ENCODE measurements at places on chromosomes 3 and 15.

DNA sequence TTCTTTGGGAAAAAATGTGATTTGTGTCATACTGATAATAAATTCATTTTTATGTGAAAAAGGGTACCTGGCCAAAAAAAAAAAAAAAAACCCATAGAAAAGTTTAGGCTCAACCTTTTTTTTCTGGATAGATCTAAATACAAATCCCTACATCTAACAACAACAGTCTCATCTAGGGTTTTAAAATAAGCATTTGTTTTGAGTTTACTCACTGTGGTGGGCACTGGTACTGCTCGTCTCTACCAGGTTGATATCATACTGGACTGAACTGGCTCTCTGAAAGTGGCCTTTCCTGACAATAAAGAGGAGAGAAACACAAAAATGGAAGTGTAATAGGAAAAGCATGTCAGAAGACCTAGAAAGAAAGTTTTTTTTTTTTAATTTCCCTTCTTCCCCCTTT is 52.0 kb downstream of the FBXO22 start:
- DNase-seq: no peak

- DNase-seq: no peak
Measured at GRCh38 chr15:86556396-86557017, 476.8 kb downstream of the AGBL1 start.

- DNase-seq: no peak
Measured at GRCh38 chr3:43874731-43875130, 184.0 kb downstream of the ABHD5 start.

DNA sequence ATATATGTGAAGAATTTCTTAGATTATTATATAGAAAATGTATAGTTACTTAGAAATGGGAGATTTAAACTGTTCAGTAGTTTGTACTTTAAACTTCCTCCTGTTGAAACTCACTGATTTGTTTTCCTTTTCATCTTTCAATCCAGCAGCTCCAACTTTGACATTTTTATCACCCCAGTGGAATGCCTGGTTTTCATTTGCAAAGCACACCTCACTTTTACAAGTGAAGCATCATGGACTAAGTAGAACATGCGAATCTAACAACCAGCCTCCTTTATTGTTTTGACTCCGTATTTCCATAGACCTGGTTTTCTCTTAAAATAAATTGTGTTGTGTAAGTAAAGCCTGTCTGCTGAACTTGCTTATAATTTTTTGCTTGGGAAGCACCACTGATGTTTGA is 97.8 kb upstream of the ROBO2 start:
- no peak for DNase-seq

GRCh38 chr3:73939985-73940384 is 315.2 kb upstream of the PDZRN3 start:
- no peak for DNase-seq

GRCh38 chr3:51916418-51916817 is 13.3 kb upstream of the IQCF1 start:
- DNase-seq: no peak

DNA sequence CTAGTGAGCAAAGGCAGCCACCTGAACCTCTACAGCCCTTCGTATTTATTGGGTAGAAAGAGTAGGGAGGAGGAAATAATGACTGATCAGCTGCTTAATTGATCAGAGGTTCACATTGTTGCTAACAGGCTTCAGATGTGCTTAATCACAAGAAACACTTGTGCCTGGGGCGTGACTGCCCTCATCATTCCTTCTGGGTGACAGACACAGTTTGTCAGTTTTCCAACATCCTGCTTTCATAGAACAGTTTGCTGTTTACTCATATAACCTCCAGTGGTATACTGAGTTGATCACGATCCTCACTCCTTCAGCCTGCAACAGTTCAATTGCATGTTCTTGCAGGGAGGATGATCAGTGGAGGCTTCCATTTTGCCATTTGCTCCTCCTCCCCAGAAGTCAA is 13.6 kb upstream of the CASR start:
- no peak for DNase-seq

DNA sequence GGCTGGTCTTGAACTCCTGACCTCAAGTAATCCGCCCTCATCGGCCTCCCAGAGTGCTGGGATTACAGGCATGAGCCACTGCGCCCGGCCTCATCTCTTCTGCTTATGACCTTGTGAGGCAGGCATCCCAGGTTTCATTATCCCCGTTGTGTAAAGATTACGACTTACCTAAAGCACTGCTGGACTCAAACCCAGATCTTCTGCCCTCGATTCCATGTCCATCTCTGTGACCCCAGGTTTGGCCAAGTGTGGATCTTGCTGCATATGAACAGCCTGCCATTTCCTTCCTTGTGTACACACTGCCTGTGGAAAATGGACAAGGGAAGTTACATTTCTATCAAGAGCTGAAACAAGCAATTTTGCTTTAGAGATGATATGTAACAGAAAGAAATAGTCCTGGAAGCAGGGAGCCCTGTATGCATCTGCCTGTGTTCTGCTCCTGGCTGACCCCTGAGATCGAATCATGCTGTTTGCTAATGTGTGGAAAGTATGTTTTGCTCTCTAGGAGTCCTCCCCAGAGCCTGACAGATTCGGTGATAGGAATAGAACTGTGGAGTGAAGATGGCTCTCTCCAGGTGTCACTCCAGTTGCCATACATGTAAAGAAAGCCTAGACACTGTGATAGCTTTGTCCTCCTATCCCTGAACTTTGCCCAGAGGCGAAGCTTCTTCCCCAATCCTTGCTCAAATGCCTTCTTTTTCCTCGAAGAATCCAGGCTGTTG is 11.8 kb upstream of the LIPC start:
- DNase-seq: no peak

DNA sequence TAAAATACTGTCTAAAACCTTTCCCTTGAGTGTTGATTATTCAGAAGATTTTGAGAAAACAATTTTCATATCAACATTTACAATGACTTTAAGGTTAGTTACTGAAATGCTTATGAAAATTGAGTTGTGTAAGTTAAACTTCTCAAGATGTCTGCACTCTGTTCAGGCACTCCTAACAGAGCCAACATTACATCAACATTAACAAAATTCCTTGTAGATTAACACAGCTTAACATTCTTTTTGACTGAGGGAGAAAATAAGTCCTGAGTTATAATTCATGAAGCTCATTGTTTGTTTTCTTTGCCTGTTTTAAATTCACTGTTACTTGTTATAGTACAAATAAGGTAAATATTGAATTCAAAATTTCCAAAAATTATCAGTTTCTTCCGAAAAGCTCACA is 9.0 kb downstream of the ACKR4 start:
- DNase-seq: no peak

GRCh38 chr3:123791417-123791816 is 92.7 kb downstream of the MYLK start:
- DNase-seq: no peak

- DNase-seq: no peak
Measured at GRCh38 chr3:76954412-76954811, 85.5 kb upstream of the ROBO2 start.

- no peak for DNase-seq
Measured at GRCh38 chr3:119297169-119297568, 3.0 kb downstream of the ARHGAP31 start.

- DNase-seq: no peak
Measured at GRCh38 chr3:86563400-86563970, 427.5 kb downstream of the VGLL3 start.

- DNase-seq: no peak
Measured at GRCh38 chr3:127748754-127749327, 73.5 kb downstream of the MGLL start.

DNA sequence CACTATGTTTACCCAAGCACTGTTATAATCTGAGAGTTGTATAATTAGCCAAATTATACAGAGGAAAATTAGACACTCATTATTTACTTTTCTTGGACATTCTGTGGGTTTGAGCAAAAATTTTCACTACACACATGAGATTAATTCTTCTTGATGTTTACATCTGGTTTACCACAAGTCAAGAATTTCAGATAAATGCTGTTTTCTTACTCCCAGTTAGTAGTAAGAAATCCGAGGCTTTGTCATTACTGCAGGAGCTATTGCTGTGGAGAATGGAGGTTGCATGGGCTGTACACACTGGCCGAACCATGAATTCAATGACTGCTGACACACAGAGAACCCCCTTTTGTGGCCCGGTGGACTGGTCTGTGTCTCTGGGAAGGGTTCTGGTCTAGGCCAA is 207.7 kb upstream of the CFAP20DC start:
- no peak for DNase-seq

- no peak for DNase-seq
Measured at GRCh38 chr15:63344731-63345390, 36.8 kb downstream of the CA12 start.

GRCh38 chr3:37510755-37511154 is 336.4 kb upstream of the LRRFIP2 start:
- no peak for DNase-seq

DNA sequence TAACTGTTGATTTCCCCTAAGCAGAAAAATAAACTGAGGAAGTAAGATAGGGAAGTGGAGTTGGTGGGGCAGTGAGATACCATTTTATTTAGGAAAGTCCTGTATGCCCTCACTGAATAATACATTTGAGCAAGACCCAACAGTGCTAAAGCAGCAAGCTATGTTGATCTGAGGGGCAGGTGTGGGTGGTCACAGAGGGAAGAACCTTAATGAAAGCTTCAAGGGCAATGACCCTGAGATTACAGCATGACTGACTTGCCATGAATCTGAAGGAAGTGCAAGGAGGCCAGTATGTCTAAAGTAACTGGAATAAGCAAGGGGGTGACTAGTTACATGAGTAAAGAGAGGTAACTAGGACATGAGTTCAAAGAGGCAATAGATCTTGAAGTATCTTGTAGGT is 159.5 kb downstream of the CD47 start:
- DNase-seq: no peak

DNA sequence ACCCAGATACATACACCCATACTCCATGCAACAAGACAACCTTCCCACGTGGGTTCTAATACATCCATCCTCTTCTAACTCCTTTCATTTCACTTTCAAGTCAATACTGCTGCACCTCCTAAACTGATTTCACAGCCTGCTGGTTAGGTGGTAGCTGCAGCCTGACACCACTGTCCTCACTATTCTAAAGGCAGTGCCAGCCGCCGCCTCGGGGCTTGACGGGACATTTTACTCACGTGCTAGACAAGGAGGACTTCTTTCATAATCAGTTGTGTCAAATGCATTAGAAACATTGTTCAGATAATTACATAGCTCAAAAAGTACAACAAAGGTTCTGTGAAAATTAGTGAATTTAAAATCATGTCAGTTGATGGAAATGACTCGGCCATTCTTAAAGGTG is 6.3 kb downstream of the UROC1 start:
- no peak for DNase-seq

DNA sequence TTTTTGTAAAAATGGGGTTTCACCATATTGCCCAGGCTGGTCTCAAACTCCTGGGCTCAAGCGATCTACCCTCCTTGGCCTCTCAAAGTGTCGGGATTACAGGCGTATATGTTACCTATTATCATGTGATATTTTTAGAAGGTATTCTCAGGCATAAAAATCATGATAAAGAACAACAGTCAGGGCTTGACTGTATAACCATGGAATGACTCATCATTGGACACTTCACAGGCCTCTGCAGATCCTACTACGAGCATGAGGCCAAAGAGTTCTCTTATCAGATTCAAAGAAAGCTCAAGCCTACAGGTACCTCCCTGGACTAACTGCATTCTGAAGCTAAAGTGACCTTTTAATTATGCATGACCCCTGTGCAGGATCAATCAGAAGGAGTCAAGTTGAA is 91.7 kb upstream of the PRICKLE2 start:
- DNase-seq: no peak

DNA sequence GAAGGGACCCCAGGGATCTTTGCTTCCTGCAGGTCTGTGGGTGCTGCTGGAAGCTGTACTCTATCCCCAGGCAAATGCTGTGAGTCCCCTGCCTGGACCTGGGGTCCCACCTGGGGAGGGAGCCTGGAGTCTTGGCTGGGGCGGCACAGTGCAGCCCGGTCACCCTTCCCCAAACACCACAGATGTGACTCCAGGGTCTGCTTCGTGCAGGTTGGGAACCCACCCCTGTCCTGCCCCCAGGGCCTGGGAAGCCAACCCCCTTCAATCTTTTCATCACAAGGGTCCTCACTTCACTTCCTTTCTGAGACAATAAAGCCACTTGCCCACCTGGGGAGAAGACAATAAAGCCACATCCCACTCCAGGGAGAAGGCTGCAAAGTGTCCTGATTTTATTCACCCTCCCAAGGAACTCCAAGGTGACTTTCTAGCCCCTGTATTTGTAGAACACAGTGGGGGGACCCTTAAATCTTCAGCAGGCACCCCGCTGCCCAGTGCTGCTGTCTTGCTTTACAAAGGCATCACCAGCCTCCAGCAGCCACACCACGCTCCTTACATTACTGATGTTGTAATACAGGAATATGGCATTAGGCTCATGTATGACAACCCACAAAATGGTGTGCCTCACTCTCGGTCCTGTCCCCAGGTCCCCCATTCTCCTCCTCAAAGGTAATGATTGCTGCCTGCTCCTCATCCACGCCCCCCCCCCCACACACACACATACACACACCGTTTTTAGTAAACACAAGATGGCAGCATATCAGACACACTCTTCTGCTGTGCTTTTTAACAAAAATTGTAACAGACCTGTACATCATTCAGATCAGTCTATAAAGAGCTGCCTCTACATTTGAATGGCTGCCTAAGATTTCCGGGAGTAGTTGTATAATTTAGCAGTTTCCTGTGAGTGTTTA is 9.9 kb downstream of the C3orf22 start:
- DNase-seq: no peak

DNA sequence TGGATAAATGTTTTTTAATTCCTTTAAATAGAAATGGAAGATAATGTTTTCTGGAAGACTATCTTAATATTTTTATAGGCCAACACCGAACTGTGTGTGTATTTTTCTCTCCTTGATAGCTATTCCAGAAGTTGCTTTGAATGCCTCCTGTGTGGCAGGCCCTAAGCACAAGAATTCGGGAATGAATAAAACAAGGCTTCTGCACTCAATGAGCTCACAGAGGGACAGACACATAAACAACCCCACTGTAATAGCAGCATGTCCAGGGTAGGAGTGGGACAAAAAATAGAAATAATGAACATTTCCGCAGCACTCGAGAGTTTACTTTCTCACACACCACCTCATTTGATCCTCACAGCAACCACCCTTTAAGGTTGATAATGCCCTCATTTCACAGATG is 18.0 kb downstream of the SRGAP3 start:
- no peak for DNase-seq

DNA sequence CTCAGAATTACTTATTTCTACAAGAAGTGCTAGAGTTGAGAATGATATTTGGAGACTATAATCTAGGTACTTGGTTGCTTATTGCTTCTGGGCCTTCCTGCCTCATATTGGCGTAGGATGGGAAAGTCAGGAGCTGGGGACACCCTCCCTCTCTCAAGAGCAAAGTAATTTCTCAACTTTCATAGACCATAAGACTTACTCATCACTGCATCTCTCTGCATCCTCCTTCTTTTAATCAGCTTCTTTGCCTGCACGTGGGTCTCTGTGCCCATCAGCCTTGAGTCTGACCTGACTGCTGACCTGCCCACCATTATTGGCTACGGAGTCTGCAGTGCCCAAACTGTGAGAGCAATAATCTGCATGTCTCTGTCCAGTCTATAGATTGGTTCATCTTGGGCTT is 27.3 kb upstream of the XIRP1 start:
- DNase-seq: no peak

GRCh38 chr3:9194509-9195184 is 54.8 kb downstream of the SRGAP3 start:
- no peak for DNase-seq
